ENCODE measurements at places on chromosomes 11 and 22.

GRCh38 chr22:10961043-10961860, 4566.7 kb upstream of the OR11H1 start:
- DNase-seq: no peak

DNA sequence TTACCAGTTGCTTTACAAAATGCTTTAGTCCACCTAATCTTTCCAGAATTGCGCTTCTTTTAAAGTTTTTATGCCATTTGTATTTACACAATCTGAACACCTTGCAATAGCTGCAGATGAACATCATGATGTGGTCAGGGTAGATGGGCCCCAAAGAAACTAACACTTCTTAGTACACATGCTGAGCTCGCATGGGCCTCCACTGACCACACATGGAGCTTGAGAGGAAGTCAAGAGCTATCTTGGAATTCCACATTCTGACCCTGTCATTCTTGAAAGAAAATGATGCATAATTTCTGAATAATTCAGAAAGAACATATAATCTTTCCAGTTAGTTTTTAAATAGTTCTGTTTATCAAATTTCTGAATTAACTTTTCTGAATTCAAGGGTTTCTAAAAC, 7.7 kb downstream of the LIPT2 start:
- no peak for DNase-seq

DNA sequence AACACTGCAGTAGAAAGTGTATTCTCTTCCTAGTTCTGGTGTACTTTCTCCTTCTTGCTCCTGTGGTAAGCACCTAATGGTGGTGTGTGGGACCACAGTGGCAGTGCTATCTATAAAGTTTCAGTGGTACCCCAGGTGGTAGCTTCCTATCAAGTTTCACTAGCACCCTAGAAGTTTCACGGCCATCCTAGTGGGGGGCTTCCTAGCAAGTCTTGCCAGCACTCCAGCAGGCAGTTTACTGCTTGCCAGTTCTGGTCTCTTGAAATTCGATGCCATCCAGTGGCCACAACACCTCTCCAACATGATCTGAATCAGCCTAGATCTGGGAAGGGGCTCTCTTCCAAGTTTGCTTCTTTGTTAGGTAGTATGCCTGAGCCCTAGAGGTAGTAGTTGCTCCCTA, 229.6 kb downstream of the SWAP70 start:
- no peak for DNase-seq

DNA sequence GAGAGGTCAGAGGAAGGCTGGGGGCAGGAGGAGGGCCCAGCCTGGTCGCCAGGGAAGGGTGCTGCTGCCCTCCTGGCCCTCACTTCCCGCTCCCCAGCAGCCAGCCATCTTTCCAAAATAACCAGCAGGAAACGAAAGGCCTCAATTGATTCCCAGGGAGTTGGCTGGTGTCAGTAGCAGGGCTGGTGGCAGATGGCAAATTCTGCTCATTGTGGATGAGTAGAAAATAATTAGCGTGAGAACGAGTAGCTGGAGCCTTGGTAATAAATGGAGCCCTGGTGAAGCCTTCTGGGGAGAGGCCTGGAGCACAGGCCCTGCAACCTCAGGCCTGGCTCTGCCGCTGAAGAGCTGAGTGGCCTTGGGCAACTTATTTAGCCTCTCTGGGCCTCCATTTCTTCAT, 31.3 kb downstream of the DAGLA start:
- no peak for DNase-seq

DNA sequence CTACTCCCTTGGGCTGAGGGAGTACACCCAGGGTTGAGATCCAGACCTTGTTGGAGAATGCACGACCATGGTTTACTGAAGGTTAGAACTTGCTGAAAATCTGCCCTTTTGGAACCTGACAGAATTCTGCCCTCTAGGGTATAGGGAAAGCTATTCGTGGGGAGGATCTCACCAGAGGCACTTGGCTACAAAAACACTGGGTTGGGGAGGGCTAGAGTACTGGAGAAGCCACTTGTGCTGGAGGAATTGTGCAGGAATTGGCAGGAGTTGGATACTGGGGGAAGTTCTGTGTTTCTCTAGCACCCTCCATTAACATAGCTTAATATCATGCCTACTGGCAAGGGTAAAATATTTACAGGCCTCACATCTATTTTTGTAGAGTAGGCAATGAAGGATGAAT, 55.8 kb downstream of the PPME1 start:
- no peak for DNase-seq

DNA sequence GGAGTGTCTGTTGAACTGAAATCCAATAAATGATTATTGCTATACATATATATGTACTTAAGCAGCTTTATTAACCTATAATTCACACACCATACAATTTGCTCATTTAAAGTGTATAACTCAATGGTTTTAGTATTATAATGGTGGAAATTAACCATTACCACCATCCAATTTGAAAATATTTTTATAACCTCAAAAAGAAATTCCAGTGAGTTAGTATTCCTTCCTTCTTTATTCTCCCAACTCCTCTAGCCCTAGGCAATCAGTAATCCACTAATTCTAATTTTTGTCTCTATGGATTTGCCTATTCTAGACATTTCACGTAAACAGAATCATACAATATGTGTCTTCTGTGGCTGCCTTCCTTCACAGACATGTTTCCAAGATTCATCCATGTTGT, 64.8 kb downstream of the MAPK1 start:
- DNase-seq: no peak

GRCh38 chr11:2390725-2391151, 9.8 kb upstream of the TSSC4 start:
- DNase-seq: no peak

GRCh38 chr11:92978271-92979111, 9.0 kb downstream of the MTNR1B start:
- no peak for DNase-seq

GRCh38 chr22:48537343-48537680, 1290.4 kb downstream of the BRD1 start:
- DNase-seq: no peak

DNA sequence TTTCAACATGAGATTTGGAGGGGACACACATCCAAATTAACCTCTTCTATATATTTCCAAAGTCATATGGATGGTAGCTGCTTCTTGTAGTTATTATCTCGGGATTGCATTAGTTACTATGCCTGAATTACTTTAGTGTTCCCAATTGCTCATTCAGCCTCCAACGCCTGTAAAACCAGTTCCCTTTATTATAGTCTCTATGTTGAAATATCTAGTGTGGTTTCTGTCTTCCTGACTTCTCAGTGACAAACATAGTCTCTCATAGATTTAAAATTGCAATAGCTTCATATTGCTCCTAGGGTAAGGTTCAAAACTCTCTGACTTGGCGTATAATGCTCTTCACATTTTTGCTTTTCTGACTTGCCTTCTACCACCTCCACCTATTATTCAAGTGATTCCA, 366.4 kb downstream of the CASP12 start:
- no peak for DNase-seq

DNA sequence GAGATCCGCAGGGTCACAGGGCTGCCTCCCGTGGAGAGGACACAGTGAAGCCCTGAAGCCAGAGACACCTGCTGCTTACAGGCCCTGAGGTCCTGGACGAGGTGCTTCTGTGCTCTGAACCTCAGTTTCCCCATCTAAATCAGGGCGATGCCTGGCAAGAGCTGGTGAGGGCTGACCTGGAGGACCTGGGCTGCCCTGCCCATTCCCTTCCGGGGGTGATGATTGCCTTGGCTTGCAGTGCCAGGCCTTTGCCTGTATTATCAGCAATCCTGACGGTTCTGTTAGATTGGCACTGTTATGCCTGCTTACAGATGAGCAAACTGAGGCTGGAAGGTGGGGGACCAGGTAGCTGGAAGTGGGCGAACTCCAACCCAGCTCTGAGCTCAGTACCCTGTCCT, 7.8 kb upstream of the GTSE1 start:
- no peak for DNase-seq

GRCh38 chr11:131658414-131658813, 288.0 kb downstream of the NTM start:
- no peak for DNase-seq

GRCh38 chr11:102716527-102716926, 8.2 kb downstream of the MMP8 start:
- DNase-seq: no peak

DNA sequence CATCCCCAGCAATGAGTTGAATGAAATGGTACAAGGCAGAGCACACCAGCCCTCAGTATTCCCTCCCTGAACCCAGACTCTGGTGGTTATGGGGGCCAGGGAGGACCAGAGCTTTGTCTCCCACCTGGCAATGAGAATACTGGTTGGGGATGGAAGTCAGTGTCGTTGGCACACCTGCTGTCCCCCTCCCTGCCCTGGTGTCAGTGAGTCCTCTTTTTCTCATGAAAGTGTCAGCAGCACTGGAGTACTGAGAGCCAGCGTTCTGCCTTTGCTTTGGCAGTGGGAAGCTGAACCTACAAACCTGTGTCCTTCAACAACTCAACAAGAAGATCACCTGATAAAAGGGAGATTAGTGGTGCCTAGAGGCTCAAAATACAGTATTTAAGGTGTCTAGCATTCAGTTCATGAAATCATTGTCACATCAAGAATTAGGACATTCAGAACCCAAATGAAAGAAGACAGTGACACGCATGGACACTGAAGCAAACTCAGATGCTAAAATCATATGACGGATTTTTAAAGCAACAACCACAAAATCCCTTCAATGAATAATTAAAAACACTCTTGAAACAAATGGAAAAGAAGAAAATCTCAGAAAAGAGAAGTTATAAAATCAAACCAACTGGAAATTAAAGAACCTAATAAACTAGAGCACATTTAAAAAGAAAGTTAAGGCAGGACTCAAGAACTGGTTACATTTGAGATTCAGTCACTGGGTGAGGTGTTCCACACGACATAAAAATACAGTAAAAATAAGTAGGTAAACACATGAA, 77.5 kb upstream of the VPREB1 start:
- DNase-seq: no peak

DNA sequence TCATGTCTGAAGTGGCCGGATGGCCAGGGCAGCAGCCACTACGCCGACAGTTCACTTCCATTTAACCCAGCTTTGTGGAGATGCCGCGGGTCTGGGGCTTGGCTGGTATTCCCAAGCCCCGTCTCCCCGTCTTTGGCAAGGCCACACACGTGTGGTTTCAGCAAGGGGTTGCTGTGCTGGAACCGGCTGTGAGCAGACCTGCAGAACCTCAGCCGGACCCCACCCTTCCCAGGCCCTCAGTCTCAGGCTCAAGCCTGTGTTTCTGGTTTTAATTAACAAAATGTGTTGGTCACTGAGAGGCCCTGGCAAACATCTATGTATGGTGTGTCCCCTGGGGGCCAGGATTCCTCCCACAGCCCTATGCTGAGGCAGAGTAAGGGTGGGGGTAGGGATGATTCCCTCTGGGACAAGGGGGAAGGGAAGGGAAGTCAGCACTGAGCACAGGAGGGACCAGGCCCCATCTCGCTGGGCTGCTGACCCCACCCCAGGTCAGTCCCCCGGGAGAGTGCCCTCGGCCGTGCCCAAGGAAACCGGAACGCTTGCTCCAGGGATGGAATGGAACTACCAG, 9.3 kb downstream of the OSBPL5 start:
- DNase-seq: no peak

- DNase-seq: no peak
Measured at GRCh38 chr22:48659404-48659996, 1168.2 kb downstream of the BRD1 start.

DNA sequence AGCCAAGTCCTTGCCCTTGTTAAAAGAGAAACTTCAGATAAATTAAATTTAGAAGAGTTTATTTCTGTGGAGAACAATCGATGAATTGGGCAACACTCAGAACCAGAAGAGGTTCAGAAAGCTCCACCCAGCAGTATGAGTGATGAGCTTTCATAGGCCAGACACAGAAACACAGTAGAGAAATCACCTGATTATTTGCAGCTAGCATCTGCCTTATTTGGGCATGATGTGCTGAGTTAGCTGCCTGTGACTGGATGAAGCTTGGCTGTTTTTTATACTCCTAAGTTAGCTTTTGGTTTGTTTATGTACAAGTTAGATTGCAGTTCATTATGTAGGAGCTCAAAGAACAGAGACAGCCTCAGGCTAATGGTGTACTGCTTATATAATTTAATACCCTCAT, 269.5 kb upstream of the SESN3 start:
- DNase-seq: no peak

GRCh38 chr11:102147632-102148031, 37.4 kb downstream of the YAP1 start:
- no peak for DNase-seq

DNA sequence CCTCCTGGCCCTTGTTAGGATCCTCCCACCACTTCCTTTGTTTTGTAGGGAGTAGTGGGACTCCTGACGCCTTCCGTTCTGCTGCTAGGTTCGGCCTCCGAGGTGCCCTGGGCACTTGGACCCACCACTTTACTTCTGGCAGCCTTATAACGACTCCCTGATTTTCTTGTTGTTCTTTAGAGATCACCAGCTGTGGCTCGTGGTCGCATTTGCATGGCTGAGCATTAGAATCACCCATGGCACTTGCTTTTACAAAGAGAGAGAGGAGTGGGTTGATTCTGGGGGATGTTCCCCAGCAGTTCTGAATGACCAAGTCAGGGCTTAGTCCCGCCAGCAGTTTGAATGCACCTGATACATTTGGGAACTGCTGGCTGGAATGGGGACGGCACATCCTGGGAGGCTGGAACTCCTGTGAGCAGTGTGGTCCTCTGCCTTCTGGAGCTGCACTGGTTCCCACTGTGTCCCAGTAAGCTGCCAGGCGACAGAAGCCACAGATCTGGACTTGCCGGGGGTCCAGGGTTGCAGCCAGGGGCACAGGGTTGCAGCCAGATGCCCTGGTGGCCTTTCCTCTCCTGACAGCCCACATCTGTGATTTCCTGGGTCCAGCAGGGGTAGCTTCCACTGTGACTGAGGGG, 4.1 kb downstream of the TUB start:
- no peak for DNase-seq

DNA sequence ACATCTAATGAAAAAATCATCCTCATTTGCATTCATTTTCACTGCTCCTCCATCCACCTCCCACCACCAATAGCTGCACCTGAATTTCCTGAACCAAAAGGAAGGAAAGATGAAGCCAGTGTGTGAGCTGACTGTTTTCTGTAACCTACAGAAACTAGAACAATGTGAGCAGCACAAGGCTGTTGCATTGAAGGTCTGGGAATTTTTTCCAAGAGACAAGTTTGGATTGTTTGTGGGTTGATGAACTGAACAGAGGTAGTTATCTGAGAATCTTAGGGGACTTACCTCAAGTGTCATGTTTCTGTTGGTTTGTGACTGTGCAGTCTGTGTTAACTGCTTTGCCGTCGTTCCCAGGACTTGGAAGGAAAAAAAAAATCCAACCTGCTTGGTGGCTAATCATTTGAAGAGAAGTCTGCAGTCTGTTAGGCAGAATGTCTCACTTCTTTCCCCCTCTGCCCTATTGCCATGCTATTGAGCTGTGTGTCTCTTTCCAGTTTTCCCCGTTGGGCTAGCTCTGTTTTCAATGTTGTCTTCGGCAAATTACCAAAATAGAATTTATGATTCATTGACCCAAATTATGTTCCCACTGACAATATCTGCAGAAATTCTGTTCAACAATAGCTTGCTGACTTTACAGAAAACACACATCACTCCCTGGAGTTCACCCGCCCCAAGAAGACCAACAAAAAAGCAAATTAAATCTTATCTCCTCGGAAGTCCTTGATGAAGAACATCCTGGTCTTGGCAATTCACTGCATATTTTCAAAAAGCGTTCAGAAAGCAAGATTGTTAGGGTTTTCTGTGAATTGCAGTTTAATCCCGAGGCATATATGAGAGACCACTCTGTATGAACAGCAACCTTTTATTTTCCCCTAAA, 76.0 kb downstream of the SC5D start:
- DNase-seq: no peak

All from stimulated activated CD8-positive, alpha-beta memory T cell treated with anti-CD3 and anti-CD28 coated beads, Interleukin-7, amount 100 ng/mL, for 1 hour (primary cell).